Activated CD8-positive, alpha-beta T cell treated with anti-CD3 and anti-CD28 coated beads, Interleukin-2, amount 10 ng/mL, durations not matched to agents 7 days and 5 days (primary cell): ENCODE measurements at places on chromosomes 3 and 15. TPM values are rescaled to one million over a fixed set of nuclear protein-coding genes. Genes with fewer than 3 reads are reported as not detected.

GRCh38 chr15:78457101-78457500 is 19.1 kb downstream of the IREB2 start:
- no peak for DNase-seq
- H3K4me1 ChIP-seq = peaks cover 54% of the 10 kb centered on the region
- H3K27me3 ChIP-seq = no peaks in the 10 kb centered on the region
- no peak overlapping the region for H3K27ac ChIP-seq
- no peak overlapping the region for H3K4me3 ChIP-seq
- peaks cover 10% of the 10 kb centered on the region for H3K36me3 ChIP-seq

RBMS3 gene
- 0.29 TPM for total RNA-seq

EHHADH gene
- total RNA-seq = 4.9 TPM

FAM174B gene
- total RNA-seq = 3.3 TPM

DNA sequence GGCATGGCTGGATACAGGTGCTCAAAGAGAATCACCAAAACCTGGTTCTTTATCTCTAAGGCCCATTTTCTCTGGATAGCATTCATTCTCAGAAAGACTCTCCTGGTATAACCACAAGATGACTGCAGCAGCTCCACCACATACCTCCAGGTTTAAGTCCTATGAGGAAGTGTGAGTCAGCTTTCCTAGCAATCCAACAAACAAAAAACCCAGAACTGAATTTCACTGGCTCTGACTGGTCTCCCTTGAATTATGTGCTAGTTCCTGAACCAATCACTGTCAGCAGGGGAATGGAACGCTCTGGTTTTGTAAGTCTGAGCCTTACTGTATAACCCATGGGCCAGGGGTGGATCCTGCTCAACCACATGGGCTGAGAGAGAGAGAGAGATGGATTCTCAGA is 27.2 kb downstream of the MRPL46 start:
- H3K27me3 ChIP-seq = peaks cover 7% of the 10 kb centered on the region
- no peak overlapping the region for H3K27ac ChIP-seq

ATP10A gene
- 53.8 TPM for total RNA-seq

GRCh38 chr15:98151096-98151495 is 190.6 kb downstream of the ARRDC4 start:
- H3K27me3 ChIP-seq = peaks cover 12% of the 10 kb centered on the region
- DNase-seq = no peak
- H3K36me3 ChIP-seq = no peaks in the 10 kb centered on the region
- H3K4me1 ChIP-seq = no peaks in the 10 kb centered on the region
